Right ventricle myocardium inferior (tissue), 1 donor: ENCODE measurements at places on chromosomes 12 and 14.
A peak's percentile ranks its signal among the peaks of the same experiment; 100 is the strongest.

DNA sequence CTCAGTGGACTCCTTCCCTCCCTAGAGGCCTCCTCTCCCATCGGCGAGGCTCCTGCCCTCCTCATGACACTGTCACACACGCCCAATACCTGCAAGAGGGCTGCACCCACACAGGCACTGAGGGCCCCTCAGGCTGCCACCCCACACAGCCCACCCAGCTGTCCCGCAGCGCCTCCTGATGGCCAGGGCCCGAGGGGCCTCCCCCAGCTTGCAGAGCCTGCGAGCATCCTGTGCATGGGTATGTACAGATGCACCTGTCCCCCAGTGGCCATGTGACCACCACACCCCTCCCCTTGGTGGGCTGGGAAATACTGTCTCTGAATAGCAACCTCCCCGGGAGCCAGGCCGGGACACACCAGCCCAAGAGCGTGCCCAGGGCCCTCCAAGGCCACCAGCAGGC lies 19.0 kb upstream of the NUDT14 start:
- DNase-seq = no peak

DNA sequence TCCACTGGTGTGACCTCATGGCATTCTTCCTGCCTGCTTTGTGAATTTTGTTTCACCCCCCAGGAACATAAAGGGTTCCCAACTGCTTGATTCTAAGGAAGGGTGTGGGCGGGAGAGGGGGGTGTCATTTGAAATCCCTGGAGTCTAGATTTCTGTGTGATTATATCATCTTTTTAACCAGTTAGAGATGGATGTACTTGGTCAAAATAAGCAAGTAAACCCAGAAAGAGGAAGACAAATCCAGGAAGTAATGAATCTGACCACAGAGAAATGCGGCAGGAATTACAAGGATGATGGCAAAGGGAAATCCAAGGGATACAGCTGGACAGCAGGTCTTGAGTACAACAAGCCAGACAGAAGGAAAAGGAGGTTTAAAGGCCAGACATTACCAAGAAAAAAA lies 38.9 kb downstream of the DMAC2L start:
- no peak for DNase-seq

GRCh38 chr12:49109641-49110463 lies 795 bp downstream of the LMBR1L start:
- DNase-seq = peak; percentile 75

DNA sequence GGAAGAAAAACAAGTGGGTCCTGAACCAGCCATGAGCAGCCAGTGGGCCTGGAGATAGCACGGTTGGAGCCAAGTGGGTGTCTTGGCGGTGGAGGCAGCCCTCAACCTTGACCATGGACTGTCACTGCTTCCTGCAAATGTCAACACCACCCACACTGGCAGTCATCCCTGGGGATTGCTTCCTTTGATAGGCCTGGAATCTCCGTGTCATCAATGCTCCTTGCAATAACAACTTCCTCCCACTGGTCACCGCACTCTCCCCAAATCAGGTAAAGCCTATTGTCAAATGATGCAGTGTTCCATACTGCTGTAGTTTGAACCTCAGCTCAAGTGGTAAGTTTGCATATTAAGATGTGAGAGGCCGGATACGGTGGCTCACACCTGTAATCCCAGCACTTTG lies 129.1 kb downstream of the NTF3 start:
- no peak for DNase-seq

DNA sequence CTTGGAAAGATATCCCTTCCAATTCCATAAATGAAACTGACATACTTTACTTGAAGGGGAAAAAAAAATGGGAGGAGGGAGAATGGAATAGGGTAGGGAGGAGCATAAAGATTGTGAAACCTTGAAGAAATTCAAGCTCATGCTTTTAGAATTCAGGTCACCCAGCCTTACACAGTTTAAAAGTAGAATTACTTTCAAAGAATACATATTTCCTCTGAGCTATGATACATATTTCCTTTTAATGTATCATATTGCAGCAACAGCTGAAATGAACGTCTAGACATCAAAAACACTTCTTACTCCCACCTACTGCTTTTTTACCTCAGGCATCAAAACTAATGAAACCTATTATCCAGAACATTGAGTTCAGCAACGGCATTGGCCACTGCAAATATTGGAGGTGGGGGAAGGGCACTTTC lies 156.0 kb downstream of the MED13L start:
- no peak for DNase-seq

- no peak for DNase-seq
Measured at GRCh38 chr12:24109381-24110039, 160.0 kb upstream of the SOX5 start.
